ENCODE measurements at places on chromosomes 5 and 9. TPM values are rescaled to one million over a fixed set of nuclear protein-coding genes. Genes with fewer than 3 reads are reported as not detected.

PCDHAC2 gene
- 23.0 TPM for total RNA-seq

PGM5 gene
- 11.9 TPM for total RNA-seq

GRCh38 chr5:89267788-89268187 lies 384.8 kb upstream of the MEF2C start:
- no peaks in the 10 kb centered on the region for H3K27me3 ChIP-seq
- no peak for DNase-seq
- no peaks in the 10 kb centered on the region for H3K36me3 ChIP-seq
- no peak overlapping the region for H3K27ac ChIP-seq
- H3K4me1 ChIP-seq = no peaks in the 10 kb centered on the region

DNA sequence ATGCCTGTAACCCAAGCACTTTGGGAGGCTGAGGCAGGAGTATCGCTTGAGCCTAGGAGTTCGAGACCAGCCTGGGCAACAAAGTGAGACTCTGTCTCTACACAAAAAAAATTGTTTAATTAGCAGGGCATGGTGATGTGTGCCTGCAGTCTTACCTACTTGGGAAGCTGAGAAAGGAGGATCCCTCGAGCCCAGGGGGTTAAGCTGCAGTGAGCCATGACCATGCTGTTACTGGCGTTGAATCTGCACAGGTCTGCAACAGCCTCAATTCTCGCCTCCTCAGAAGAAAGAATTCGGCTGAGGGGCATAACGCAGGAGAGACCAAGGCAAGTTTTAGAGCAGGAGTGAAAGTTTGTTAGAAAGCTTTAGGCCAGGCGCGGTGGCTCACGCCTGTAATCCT lies 18.0 kb downstream of the CCT5 start:
- H3K36me3 ChIP-seq = peaks cover 18% of the 10 kb centered on the region
- no peaks in the 10 kb centered on the region for H3K27me3 ChIP-seq
- H3K4me3 ChIP-seq = no peak overlapping the region
- H3K27ac ChIP-seq = no peak overlapping the region
- no peak for DNase-seq
- H3K4me1 ChIP-seq = no peaks in the 10 kb centered on the region

DNA sequence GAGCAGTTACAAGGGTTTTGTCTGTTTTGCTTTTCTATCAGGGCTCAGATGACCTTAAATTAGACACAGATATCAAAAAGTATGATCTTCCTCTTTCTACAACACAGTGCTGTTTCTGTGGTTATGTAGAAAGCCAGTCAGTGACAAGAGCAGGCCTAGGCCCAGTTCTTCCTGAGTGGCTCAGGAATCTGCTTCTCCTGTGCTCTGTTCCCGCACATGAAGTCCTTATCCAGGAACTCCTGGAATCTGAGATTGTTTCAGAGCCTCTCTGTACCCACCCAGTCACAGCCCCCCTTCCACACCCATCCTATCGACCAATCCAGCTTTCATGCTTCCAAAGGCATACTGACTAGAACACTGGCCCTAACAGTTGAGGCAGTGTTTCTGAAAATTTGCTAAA lies 40.4 kb upstream of the SMU1 start:
- H3K36me3 ChIP-seq = peaks cover 54% of the 10 kb centered on the region
- no peak for DNase-seq
- no peak overlapping the region for H3K4me3 ChIP-seq
- no peaks in the 10 kb centered on the region for H3K27me3 ChIP-seq
- peaks cover 11% of the 10 kb centered on the region for H3K4me1 ChIP-seq

- no peaks in the 10 kb centered on the region for H3K27me3 ChIP-seq
- no peaks in the 10 kb centered on the region for H3K36me3 ChIP-seq
- H3K27ac ChIP-seq = no peak overlapping the region
- peaks cover 16% of the 10 kb centered on the region for H3K4me1 ChIP-seq
- peak overlapping the region; percentile 41 for H3K4me3 ChIP-seq
Observed at GRCh38 chr9:23850242-23850689, 24.2 kb upstream of the ELAVL2 start.

- no peak for DNase-seq
- H3K27ac ChIP-seq = no peak overlapping the region
- H3K27me3 ChIP-seq = no peaks in the 10 kb centered on the region
- no peaks in the 10 kb centered on the region for H3K4me1 ChIP-seq
Observed at GRCh38 chr5:33657804-33658440, 217.2 kb downstream of the TARS1 start.

DNA sequence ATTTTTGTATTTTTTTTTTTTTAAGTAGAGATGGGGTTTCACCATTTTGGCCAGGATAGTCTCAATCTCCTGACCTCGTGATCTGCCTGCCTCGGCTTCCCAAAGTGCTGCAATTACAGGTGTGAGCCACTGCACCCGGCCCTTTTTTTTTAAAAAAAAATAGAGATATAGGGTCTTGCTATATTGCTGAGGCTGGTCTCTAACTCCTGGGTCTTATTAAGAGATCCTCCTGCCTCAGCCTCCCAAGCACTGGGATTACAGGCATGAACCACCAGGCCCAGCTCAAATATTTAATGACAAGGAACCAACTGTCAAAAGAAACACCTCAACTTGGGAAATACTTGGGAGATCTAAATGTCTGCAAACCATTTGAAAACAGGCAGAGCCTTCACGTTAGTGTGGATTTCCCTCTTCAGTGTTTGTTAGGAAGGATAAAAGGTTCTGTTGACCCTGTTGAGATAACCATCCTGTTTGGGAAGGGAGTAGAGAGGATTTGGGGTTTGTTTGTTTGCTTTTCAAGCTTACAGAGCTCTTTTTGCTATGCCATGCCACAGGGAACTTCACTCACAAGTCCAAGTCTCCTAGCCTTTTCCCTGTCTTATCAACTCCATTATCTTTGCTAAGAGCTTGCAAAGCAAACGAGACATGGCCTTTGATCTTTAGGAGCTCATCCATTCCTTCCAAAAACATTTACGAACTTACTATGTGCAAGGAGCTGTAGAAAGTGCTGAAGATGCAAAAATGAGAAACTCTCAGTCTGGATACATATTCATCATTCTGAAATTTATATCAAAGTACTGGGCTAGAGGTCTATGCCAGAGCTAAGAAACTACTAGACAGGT lies 7.5 kb downstream of the FAXDC2 start:
- H3K27me3 ChIP-seq = no peaks in the 10 kb centered on the region
- no peak for DNase-seq
- H3K4me1 ChIP-seq = peaks cover 20% of the 10 kb centered on the region
- no peak overlapping the region for H3K4me3 ChIP-seq

Data from upper lobe of left lung (tissue), 6 donors.